NCI-H1694 (cell line): ENCODE measurements at places on chromosomes 13 and 19.

GRCh38 chr19:51093101-51093500, 10.4 kb upstream of the KLK14 start:
- DNase-seq = no peak

DNA sequence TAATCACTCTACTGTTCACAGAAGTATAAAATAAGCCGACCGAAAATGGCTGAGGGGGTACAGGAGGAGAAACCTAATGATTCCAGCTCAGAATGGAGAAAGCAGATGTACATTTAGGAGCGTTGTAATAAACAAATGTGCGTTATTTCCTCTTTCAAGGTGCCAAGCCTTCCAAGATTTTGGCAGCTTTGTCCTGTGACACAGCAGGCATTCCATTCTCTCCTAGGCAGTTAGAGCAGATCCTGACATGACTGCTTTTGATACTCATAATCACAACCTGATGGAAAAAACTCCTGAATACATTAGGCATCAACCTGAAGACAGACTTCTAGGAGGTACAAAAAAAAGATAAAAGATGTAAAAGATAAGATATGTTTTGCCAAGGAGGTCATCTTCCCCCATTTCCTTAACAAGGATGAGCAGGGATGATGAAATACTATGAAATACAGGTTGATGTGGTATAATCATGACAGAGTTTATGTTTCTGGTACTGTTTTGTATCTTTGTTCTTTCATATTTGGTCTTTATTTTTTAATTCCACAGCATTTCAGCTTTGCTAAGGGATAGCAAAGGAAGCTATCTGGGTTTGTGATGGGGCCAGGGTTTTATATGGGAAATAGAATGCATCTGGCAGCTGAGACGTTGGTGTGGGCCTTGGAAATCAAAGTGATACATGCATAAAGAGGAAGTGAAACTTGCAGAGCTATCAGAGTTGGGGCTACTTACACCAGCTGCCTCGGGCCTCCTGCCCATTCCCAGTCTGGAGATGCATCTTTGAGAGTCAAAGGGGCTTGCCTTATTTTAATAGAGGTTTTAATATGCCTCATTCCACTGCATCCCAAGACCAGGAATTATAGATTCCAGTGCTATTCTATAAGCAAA, 222.5 kb downstream of the OXGR1 start:
- DNase-seq = no peak

GRCh38 chr13:21399741-21400140, 59.4 kb downstream of the ZDHHC20 start:
- DNase-seq = no peak

DNA sequence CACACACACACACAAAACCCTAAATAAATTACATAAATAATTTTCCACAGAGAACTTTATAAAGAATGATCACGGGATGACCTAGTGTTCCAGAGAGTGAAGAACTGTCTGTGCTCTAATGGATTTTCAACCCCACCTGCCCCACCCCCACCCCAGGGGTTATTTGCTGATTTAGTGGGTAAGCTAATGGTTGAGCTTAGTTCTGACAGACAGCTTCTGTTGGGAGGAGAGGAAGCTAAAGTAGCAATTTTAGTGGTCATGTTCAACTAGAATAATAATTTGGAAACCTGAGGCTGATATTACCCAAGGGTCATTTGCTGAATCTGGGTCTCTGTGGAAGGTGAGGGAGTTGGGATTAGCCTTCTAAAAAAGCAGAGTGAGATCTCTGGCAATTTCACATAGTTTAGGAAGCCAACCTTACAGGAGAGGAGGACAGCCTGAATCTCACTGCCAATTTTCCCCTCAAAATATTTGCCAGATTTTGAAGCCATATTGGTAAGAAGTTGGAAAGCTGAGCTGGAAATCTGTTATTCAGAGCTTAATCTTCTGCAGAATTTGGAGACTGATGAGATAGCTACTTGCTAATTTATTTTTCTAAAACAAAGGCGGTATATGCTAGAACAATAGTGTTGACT, 68.7 kb downstream of the POSTN start:
- DNase-seq = no peak
